ENCODE measurements at places on chromosomes 2 and 18.

DNA sequence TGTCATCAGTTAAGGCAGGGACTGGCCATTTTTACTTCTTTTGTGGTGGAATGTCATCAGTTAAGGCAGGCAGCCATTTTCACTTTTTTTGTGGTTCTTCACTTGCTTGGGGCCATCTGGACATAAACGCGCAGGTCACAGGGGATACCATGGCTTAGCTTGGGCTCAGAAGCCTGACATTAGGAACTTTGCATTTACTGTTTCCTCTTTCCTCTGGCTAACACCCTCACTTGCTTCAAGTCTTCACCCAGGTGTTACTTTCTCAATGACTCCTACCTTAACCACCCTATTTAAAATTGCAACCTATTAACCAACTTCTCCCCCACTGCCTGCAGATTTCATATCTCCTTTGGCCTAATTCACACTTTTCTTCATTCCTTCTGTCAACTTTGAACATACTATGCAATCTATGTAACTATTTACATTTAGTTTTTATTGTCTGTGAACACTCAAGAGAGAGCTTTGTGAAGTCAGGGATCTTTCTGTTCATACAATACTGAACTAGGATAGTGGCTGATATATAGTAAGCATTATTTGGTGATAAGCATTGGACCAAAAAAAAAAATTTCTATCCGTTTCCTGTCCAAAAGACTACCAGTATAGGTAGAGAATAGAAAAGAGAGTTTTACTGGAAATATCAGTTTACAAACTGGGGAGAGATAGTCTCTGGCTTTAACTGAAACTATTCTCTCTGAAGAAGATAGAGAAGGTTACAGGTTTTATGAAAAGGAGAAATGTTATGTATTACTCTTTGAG is 600.1 kb upstream of the ZNF804A start:
- DNase-seq, result no peak

- DNase-seq, result no peak
These were observed 12.6 kb upstream of the D2HGDH start for GRCh38 chr2:241721852-241722251.

DNA sequence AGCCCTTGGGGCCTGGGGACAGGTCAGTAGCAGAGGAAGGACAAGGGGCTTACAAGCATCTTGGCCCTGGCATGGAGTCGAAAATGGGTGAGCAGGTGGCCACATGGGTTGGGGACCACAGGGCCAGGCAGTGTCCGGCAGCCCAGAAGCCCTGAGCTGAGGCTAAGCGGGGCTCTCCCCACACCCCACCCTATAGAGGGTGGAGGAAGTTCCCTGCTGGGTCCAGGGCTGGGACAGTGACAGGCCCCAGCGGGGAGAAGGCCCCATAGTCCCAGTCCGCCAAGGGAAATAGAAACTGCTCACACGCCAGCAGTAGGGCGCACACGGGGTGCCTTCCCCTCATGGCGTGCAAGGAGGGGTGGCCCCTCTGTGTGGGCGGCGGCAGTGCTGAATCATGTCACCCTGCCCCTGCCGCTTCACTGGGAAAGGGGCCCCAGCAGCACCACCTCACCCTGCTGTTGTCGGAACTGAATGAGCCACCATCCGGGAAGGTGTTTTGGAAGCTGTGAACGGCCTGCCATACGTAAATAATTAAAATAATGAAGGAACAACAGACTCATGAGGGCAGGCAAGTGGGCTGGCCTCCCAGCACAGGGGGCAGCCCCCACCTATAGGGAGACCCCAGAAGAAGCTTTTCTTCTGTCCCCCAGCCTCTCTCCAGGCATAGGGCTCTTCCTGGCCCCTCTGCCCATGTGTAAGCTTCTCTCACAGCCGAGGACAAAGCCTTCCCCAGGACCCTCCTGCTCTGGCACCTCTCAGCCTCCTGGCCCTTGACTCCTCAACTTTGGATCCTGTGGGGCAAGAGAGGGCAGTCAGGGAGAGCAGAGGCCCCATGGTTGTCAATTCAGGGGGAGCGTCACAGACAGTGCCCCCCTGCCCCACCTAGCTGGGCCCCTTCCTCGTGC is 12.7 kb upstream of the DUSP2 start:
- peak; percentile 82 for DNase-seq

DNA sequence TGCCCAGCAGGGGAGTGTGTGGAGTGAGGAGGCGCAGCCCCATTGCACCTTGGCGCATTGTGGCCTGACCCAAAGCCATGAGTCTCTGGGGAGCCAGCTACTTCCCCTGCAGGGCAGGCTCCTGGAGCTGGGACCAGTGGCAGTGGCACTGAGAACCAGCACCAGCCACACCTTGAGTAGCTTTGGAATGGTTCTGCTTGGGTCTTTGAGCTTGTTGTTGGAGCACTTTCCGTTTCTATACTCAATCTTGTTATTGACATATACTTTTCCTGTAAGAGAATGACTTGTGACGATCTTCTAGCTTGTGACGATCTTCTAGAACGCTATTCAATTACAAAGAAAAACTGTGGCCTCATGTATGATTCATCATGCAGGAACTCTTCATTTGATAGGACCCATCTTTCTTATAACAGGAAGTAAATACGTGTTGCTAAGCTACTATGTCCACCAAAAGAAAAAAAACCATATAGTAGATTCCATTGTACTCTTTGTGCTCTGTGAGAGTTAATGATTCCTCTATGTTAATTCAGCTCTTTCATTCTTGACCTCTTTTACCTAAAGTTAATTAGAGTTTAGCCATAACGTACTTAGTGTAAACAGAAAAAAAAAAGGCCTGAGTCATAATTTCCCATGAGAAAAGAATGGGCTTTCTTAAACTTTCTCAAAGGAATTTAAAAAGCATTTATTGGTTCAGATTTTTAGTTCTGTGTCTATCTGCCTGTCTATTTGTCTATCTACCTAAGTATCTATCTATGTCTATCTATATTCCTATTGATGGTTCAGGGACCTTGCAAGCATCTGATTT is 113.1 kb downstream of the GATA6 start:
- DNase-seq, result peak; percentile 43

- no peak for DNase-seq
These were observed 289.2 kb upstream of the CCDC68 start for GRCh38 chr18:55248495-55248894.

- DNase-seq, result no peak
These were observed 107.7 kb downstream of the NFATC1 start for GRCh38 chr18:79503406-79503805.

- no peak for DNase-seq
These were observed 521.5 kb upstream of the NRXN1 start for GRCh38 chr2:51553476-51553875.

DNA sequence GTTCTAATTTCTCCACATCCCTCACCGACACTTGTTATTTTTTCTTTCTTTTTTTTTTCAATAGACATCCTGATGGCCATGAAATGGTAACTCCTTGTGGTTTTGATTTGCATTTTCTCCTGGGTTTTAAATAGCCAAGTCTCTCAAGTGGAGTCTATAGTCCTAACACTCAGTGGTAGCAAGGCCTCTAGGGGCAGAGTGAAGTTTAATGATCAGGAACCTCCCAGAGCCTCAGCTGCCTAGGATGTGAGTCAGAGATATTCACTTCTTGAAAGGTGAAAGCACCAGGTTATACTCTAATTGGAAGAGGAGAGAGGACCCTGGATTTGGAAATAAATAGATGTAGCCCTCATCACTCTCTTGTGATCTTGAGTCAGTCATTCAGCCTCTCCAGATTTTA is 62.7 kb upstream of the CAPN13 start:
- DNase-seq, result no peak

DNA sequence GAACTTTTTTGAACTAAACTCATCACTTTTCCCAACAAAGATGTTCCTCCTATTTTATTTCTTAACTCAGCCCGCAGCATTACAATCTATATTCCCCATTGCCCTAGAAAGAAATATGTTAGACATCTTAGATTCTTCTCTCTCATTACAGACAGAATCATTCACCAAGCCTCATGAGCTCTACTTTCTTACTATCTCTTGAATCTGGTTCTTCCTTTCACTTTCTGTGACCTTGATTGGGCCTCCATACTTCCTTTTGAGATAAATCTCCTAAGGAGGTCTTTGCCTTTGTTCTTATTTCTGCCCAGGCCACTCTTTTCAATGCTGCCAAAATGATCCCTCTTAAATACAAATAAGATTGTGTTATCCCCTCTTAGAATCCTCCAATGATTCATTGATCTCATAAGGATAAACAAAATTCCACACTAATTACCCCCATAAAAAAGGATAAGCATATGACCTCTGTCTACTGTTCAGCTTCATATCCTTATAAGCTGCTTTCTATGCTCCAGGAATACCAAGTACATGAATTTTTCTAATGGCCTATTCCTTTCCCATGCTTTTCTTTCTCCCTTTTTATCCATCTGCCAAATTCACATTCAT is 400.0 kb downstream of the ARHGAP15 start:
- DNase-seq, result no peak

DNA sequence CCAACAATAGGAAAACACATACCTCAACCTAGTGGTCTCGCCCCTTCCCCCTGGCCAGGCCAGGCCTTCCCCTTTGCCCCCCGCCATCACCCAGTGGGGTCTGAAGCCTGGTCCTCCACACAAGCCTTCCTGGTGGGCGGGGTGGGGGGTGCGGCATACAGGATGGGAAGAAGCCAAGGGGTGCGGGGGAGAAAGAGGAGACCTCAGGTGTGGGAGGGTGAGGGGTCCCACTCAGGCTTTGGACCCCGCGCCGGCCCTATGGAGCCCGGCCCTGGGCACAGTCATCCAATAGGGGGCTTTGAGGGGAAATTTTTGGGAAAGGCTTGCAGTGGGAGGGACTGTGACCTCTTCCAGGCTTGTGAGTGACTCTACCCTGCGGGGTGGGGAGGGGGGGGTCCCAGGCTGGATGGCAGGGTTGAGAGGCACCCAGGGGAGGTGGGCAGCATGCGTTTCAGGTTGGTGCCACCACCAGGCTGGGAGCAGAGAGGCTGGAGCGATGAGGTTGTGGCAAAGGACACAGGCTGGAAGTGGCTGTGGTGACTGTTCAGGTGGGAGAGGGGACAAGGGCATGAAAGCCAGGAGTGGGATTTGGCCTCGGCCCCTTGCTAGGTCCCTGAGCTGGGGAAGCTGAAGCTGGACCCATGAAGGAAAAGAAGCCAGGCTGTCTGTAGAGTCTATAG is 1.3 kb downstream of the SLC66A3 start:
- no peak for DNase-seq

- no peak for DNase-seq
These were observed 79.7 kb upstream of the CYTIP start for GRCh38 chr2:157523270-157524247.

DNA sequence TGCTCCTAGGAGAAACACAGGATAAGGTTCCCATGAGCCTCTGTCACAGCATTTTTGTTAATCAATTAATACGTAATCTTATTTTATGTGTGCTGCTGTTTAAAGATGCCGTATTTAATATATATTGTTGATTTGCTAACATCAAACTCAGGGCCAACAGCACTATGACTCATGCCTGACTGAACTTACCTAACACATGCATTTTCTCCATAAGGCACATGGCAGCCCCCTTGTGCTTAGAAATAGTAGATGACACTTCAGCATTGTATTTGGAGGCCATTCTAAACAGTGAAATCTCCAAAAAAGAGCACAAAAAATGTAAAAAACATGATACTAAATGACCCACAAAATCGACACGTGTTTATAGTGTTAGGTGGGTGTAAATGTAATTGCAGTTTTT is 314.8 kb downstream of the MYCN start:
- no peak for DNase-seq

All from activated T-cell treated with anti-CD3 and anti-CD28 coated beads, Interleukin-2, amount 50 U/mL, for 1 hour (primary cell).